ENCODE measurements at places on chromosomes 7 and 10.
A peak's percentile ranks its signal among the peaks of the same experiment; 100 is the strongest.

GRCh38 chr7:84002348-84002747 is 192.2 kb downstream of the SEMA3A start:
- DNase-seq: no peak

GRCh38 chr10:77041636-77042258 is 595.9 kb downstream of the KCNMA1 start:
- DNase-seq: peak; percentile 13

- DNase-seq: no peak
Observed at GRCh38 chr10:75009426-75009825, 102.0 kb upstream of the SAMD8 start.

DNA sequence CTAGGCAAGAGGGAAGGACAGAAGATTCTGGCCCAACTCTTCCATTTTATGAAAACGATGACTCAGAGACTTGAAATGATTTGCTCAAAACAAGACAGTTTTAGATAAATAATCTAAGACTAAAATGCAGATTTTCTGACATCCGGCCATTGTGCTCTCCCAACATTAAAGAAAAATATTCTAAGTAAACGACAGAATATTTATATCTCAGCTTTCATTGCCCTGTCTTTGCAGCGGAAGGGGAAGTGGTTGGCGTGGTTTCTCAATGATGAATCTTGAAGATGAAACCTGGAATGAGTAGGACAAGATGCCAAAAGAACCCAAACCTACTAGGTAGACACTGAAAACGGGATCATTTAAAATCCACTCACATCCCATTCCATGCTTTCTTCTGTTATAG is 28.9 kb upstream of the NPY start:
- peak; percentile 3 for DNase-seq

- no peak for DNase-seq
Observed at GRCh38 chr7:137687556-137688265, 159.1 kb downstream of the DGKI start.

GRCh38 chr7:5694912-5695726 is 86.3 kb downstream of the RNF216 start:
- peak; percentile 77 for DNase-seq

GRCh38 chr7:124930173-124930623 is 573 bp upstream of the POT1 start:
- no peak for DNase-seq

GRCh38 chr7:104029765-104030164 is 40.3 kb upstream of the RELN start:
- DNase-seq: no peak

All from CD8-positive, alpha-beta T cell (primary cell).